ENCODE measurements at places on chromosomes 4 and X. TPM values are rescaled to one million over a fixed set of nuclear protein-coding genes. Genes with fewer than 3 reads are reported as not detected.

DNA sequence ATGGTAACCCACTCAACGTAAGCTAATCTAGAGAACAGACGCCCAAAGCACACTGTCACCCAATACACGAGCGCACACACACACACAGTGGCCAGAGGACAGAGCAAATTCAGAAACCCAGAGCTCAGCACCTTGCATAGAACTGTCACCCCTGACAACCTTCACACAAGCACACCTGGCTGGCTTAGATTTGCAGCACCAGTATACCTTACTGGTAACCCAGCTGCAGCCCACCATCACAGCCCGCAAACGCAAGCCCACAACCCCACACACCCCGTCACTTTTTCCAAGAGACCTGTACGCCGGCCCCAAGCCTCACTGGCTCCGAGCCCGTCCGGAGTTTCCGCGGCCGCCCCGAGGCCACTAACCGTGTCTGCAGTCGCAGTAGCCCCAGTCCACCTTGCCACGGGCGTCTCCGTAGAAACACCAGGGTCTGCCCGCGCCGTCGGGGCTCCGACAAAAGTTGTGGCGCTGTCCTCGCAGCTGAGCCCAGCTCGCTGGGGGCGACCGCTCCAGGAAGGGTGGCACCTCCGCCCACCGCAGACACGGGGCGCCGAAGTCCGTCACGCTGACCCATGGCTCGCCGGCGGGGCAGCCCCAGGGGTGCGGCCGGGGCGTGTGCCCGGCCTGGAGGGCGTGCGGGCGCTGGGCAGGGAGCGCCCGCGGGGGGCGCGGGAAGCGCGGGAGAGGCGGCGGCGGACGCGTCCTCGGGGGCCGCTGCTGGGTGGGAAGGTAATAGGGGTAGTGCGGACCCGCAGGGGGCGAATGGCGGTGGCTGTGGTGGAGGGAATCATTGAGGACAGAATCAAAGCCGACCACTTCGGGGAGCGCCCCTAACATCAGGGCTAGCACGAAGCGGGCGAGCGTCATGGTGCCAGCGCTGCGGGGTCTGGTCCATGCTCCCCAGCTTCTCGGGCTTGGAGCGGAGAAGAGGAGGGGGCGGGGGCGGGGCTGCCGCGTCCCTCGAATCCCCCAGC, 664 bp downstream of the PRSS12 start:
- no peaks in the 10 kb centered on the region for H3K27me3 ChIP-seq
- peak; percentile 79 for DNase-seq
- peak overlapping the region; percentile 25 for H3K27ac ChIP-seq
- H3K4me1 ChIP-seq: no peaks in the 10 kb centered on the region

- no peaks in the 10 kb centered on the region for H3K36me3 ChIP-seq
- DNase-seq: no peak
- no peak overlapping the region for H3K4me3 ChIP-seq
- H3K27ac ChIP-seq: no peak overlapping the region
- no peaks in the 10 kb centered on the region for H3K4me1 ChIP-seq
- no peaks in the 10 kb centered on the region for H3K27me3 ChIP-seq
These were observed 215.0 kb downstream of the IL15 start for GRCh38 chr4:141851246-141851891.

GRCh38 chr4:133148690-133149363, at the start of gene PCDH10:
Gene PCDH10, plus strand, starts transcription at chr4:133149294. Its CDS starts 847 bp downstream, at chr4:133150141.
- H3K4me1 ChIP-seq: no peaks in the 10 kb centered on the region
- H3K36me3 ChIP-seq: no peaks in the 10 kb centered on the region
- peak within 1 kb of the TSS; percentile 7 for H3K4me3 ChIP-seq
- no peak for DNase-seq
- no peak within 1 kb of the TSS for H3K27ac ChIP-seq
- H3K27me3 ChIP-seq: no peaks in the 10 kb centered on the region

- DNase-seq: no peak
- H3K27me3 ChIP-seq: no peaks in the 10 kb centered on the region
- H3K27ac ChIP-seq: no peak overlapping the region
- peaks cover 5% of the 10 kb centered on the region for H3K4me1 ChIP-seq
- H3K36me3 ChIP-seq: no peaks in the 10 kb centered on the region
These were observed 12.4 kb downstream of the TNIP2 start for GRCh38 chr4:2743518-2744445.

DNA sequence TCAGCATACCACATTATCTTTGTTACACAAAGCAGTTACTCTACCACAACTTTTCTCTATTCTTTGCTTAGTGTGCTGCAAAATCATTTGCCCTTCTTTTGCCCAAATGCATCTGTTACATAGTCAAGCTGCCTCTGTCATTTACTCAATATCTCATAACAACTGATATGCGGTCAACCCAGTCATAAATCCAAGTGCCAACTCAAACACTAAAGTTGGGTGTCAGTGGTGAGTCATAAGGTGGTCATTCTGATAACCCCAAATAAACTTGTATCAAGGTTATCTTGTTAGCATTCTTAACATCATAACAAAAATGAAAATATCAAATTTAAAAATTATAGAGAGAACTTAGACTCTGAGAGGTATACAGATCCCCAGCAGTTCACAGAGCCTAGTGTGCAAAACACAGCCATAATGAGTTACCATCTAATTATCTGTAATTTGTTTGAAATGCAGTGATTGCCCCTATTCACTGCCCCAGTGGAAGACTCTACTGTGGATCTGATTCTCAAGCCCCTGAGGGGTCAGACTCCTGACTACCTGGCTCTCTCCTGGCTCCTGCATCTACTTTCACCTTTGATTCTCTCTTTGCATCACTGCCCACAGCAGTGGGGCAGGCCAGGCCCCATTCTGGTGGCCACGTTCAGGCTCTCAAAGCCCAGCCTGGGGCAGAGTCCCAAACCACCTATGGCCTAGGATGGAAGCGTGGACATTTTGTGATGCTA, 29.2 kb downstream of the TBC1D9 start:
- H3K27ac ChIP-seq: no peak overlapping the region
- no peaks in the 10 kb centered on the region for H3K4me1 ChIP-seq
- H3K4me3 ChIP-seq: no peak overlapping the region
- DNase-seq: no peak
- no peaks in the 10 kb centered on the region for H3K27me3 ChIP-seq
- no peaks in the 10 kb centered on the region for H3K36me3 ChIP-seq

DNA sequence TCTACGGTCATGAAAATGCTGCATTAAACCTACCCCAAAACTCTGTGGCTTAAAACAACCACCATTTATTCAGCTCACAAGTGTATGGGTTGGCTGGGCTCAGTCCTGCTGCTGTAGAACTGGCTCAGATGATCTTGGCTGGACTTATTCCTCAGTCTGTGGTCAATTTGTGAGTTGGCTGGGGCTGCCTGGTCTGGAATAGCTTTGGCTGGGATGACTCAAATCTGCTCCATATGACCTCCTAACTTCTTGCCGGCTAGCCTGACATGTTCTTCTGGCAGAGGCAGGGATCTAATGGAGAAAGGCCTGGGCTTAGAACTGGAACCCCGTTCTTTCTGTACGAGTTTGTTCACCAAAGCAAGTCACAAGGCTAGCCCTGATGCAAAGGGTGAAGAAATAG, 71.7 kb downstream of the CFAP299 start:
- H3K4me1 ChIP-seq: no peaks in the 10 kb centered on the region
- no peaks in the 10 kb centered on the region for H3K36me3 ChIP-seq
- H3K27me3 ChIP-seq: no peaks in the 10 kb centered on the region
- H3K27ac ChIP-seq: no peak overlapping the region
- no peak for DNase-seq
- H3K4me3 ChIP-seq: no peak overlapping the region

GRCh38 chrX:29858714-29859113, 356.6 kb upstream of the MAGEB2 start:
- H3K4me3 ChIP-seq: no peak overlapping the region
- H3K27ac ChIP-seq: no peak overlapping the region
- no peaks in the 10 kb centered on the region for H3K27me3 ChIP-seq
- no peaks in the 10 kb centered on the region for H3K36me3 ChIP-seq
- no peaks in the 10 kb centered on the region for H3K4me1 ChIP-seq

GRCh38 chr4:165124488-165124887, 11.8 kb upstream of the TMEM192 start:
- H3K4me3 ChIP-seq: no peak overlapping the region
- no peak overlapping the region for H3K27ac ChIP-seq
- H3K4me1 ChIP-seq: no peaks in the 10 kb centered on the region
- no peak for DNase-seq
- H3K36me3 ChIP-seq: no peaks in the 10 kb centered on the region

DNA sequence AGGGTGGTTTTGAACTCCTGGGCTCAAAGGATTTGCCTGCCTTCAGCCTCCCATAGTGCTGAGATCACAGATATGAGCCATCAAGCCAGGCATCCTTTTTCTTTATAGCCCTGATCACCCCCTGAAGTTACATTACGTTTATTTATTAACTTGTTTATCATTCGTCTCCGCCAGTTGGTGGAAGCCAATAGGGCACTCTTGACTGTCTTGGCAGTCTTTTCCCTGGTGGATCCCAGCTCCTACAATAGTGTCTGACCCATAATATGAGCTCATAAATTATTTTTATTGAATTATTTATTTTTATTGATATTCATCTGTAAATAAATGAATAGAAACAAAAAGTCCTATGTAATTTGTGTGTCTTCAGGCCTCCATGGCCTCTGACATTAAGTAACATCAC, 484.3 kb upstream of the FAT1 start:
- no peaks in the 10 kb centered on the region for H3K4me1 ChIP-seq
- no peak overlapping the region for H3K4me3 ChIP-seq
- H3K27ac ChIP-seq: no peak overlapping the region
- no peak for DNase-seq

DNA sequence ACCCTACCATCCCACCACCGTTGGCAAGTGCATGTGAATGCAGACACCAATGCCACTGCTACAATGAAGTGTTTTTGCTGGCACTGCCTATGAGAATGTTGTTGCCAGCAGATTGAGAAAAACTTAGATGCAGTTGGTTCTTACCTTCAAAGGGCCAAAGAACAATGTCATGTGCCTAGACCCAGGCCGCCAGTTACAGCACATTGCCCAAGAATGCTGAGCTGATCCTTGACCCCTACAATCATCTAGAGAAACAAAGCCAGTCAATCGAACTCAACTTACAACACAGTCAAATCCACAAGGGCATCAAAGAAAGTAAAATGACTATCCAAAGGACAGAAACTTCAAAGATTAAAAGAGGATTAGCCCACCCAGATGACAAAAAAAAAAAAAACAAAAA, 102.4 kb upstream of the SPIN4 start:
- H3K4me3 ChIP-seq: no peak overlapping the region
- DNase-seq: no peak
- no peak overlapping the region for H3K27ac ChIP-seq
- no peaks in the 10 kb centered on the region for H3K27me3 ChIP-seq
- H3K36me3 ChIP-seq: no peaks in the 10 kb centered on the region

GRCh38 chr4:41281038-41281634, 24.4 kb downstream of the UCHL1 start:
- H3K27me3 ChIP-seq: no peaks in the 10 kb centered on the region
- no peaks in the 10 kb centered on the region for H3K4me1 ChIP-seq
- DNase-seq: no peak
- H3K27ac ChIP-seq: no peak overlapping the region
- no peak overlapping the region for H3K4me3 ChIP-seq
- no peaks in the 10 kb centered on the region for H3K36me3 ChIP-seq

- H3K4me1 ChIP-seq: peaks cover 5% of the 10 kb centered on the region
- no peak overlapping the region for H3K4me3 ChIP-seq
- H3K36me3 ChIP-seq: no peaks in the 10 kb centered on the region
These were observed 172.0 kb downstream of the AASDH start for GRCh38 chr4:56215141-56215783.

DNA sequence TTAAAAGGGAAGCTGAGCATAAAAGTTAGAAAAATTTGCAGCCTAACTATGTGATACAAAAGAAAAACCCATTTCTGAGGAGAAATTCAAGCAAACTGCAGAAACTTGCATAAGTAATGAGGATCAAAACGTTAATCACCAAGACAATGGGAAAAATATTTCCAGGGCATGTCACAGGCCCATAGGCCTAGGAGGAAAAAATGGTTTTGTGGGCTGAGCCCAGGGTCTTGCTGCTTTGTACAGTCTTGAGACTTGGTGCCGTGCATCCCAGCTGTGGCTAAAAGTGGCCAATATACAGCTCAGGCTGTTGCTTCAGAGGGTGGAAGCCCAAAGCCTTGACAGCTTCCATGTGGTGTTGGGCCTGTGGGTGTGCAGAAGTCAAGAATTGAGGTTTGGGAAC, 37.7 kb upstream of the ADAMTS3 start:
- H3K4me3 ChIP-seq: no peak overlapping the region
- no peaks in the 10 kb centered on the region for H3K36me3 ChIP-seq
- no peaks in the 10 kb centered on the region for H3K27me3 ChIP-seq
- DNase-seq: no peak
- no peaks in the 10 kb centered on the region for H3K4me1 ChIP-seq
- no peak overlapping the region for H3K27ac ChIP-seq

Gene ZBED1
- 71.4 TPM for total RNA-seq

Gene BST1
- 7.4 TPM for total RNA-seq

Gene ZNF518B
- total RNA-seq: 13.2 TPM

Gene GLRA3
- total RNA-seq: 1.7 TPM

Gene GLRB
- total RNA-seq: 0.27 TPM

Gene PRDM8
- total RNA-seq: 0.35 TPM

Gene ARHGAP36
- total RNA-seq: not detected
